ENCODE measurements at places on chromosomes 16 and 17.

- DNase-seq: no peak
Measured at GRCh38 chr16:8398548-8398947, 191.8 kb downstream of the TMEM114 start.

DNA sequence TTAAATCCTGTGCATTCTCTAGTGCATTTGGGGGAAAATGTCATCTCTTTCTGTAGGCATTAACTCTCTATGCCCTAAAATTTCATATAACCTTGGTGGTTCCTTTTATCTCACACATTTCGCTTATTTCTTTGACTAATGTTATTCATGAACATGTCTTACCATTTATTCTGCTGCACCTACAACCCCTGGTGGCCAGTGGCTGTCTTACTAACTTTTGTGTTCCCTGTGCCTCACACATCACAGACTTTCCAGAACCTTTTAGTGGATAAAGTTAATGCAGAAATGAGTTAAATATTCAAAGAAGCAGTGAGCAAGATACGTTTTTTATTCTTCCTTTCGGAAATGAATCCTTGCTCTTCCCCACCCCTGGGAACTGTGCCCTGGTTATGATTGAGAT is 111.9 kb downstream of the CDH13 start:
- DNase-seq: no peak

GRCh38 chr16:51762081-51762996 is 611.3 kb upstream of the SALL1 start:
- peak; percentile 44 for DNase-seq

- DNase-seq: no peak
Measured at GRCh38 chr16:3550851-3551847, 26.1 kb downstream of the NLRC3 start.

DNA sequence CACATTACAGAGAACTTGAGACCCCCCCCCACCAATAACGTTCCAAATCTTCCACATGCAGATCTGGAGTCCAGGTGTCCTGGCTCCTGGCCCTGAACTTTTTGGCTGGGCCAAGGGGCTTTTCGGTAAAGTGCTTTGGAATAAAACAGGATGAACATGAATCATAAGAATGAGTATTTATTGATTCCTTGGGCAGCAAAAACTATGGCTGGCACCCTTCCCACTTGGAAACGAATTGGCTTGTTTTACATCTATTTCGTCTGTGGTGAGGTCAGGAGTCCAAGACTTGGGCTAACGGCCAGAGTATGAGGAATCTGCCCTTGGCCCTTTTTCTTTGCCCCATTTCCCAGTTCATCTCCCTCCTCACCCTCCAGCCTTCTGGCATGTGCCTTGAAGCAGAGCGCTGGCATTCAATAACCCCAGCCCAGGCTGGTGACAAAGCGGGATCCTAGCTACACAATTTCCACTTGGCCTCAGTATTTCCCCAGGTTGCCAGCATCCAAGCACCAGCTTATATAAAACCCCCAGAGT is 4.1 kb upstream of the UBTF start:
- DNase-seq: no peak

GRCh38 chr16:81592353-81592866 is 147.8 kb downstream of the CMIP start:
- DNase-seq: no peak

GRCh38 chr17:30530346-30531025 is 53.3 kb downstream of the GOSR1 start:
- DNase-seq: no peak

- DNase-seq: no peak
Measured at GRCh38 chr16:10688291-10688690, 6.4 kb downstream of the TEKT5 start.

DNA sequence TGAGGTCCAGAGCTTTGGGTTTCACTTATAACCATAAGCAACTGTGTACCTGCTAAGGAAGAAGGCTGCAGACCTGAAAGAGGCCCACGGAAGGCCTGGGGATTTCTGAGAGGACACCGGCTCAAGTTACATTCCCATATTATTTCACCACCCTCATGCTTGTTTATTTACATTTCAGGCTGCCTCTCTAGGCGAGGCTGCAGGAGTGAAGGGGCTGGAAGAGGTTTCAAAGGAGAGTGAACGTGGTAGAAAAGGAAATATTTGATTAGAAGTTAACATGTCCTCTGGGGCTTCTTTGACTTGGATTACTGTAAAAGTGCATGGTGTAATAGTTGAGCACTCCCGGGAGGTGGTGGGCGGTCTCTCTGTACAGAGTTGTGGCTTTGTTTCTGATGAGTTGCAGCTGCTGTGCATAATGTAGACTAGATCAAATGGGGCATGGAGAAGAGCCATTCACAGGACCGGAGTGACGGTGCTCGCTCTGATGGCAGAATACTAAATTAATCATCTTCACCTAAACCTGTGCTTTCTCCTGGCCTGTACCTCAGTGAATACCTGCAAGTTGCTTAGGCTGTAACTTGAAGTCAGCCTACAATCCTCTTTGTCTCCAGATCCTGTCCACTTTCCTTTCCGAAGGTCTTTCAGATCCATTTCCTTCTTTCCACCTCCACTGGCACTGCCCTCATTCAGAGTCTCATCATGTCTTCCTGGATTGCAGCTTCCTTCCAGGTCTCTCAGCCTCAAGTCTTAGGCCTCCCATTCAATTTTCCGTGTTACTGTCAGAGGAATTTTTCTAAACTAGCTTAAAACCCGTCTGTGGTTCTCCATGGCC is 1.9 kb upstream of the CPD start:
- peak; percentile 52 for DNase-seq

DNA sequence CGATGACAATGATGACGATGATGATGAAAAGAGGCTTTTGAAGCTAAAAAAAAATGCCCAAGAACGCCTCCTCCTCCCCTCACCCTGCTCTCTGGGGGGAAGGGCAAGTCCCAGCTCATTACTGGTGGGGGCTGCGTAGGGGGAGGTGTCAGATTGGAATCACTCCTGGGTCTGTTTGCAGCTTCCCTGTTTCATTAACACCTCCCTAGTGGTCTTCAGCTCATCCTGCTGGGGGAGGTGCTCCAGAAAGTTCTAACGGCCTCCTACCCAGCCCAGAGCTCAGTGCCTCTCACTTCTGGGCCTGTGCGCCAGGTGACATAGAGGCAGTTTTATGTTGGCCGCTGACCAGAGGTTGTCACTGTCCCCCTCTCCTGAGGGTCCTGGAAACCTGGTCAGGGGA is 12.7 kb downstream of the MRM1 start:
- no peak for DNase-seq

- no peak for DNase-seq
Measured at GRCh38 chr17:29109477-29110371, 66.8 kb downstream of the PIPOX start.
